NCI-H187 (cell line): ENCODE measurements at places on chromosomes 16 and 17.
A peak's percentile ranks its signal among the peaks of the same experiment; 100 is the strongest.

DNA sequence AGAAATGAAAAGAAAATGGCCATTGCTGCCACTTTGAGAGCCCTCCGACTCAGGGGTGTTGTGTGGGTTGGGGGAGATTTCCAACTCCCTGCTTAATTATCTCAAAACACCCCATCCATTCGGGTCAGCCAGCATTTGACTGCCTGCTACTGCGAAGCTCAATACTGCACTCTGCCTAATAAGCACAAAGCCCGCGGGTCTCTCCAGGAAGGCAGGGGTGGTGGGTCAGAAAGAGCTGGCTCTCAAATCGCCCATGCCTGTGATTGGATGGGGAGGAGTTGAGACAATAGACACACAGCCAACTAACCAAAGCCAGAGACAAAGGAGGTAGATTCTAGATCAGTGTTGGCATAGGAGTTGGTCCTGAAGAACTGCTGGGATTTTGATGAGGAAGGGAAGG is 2.3 kb upstream of the XAF1 start:
- no peak for DNase-seq

- no peak for DNase-seq
These were observed 30.4 kb upstream of the DHX8 start for GRCh38 chr17:43453331-43453812.

DNA sequence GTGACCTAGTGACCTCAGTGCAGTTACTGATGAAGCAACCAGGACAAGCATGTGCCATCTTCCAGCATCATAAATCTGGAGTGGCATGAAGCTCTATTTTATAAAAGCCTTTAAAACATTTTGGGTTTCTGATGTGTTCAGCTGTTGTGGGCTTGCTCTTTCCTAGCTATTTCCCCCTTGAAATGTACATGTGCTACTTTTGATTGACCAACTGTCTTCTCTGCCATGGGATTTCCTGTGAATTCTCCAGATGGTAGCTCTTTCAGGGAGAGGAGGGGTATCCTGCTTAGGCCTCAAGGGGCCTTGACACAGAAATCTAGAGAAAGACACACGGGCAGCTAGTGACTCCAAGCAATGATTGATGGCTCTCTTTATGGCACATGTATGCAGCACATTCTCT is 1.9 kb upstream of the ASIC2 start:
- DNase-seq, result no peak

- DNase-seq, result no peak
These were observed 769 bp downstream of the TMEM88 start for GRCh38 chr17:7855660-7856010.

- DNase-seq, result no peak
These were observed 74.6 kb downstream of the ZNF18 start for GRCh38 chr17:11922638-11923037.

- no peak for DNase-seq
These were observed 226.0 kb upstream of the C16orf82 start for GRCh38 chr16:26840691-26841090.

GRCh38 chr17:60327901-60328273 is 64.0 kb downstream of the USP32 start:
- no peak for DNase-seq

DNA sequence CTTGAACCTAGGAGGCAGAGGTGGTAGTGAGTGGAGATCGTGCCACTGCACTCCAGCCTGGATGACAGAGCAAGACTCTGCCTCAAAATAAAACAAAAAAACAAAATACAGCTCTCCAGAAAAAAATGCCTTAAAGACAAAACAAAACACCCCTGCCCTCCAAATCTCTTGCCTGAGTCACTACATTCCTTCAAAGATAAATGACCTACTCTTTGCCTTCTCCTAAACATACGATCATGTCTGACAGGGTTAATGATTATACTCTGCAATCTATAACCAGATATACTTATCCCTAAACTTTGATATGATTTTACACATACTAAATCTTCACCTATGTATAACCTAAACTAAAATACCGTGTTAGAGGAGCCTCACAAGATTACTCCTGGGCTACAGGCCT is 1.4 kb upstream of the SETD6 start:
- no peak for DNase-seq

- DNase-seq, result no peak
These were observed 1.0 kb downstream of the LYRM1 start for GRCh38 chr16:20901436-20902112.

DNA sequence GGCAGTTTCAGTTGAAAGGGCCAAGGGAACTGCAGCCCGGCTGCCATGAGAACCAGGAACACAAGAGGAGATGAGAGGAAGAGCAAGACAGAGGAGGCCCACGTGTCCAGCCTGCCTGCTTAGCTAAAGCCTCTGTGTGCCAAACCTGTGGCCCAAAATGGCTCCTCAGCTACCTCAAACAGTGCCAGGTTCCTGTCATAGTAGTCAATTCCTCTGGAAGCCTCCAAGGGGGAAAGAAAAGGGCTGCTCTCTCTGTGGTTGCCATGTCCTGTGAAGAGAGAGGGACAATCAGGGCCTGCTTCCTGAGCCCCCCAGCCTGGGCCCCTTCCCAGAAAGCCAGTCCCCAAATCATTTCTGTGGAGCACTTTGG is 5.2 kb downstream of the SLC12A4 start:
- no peak for DNase-seq

DNA sequence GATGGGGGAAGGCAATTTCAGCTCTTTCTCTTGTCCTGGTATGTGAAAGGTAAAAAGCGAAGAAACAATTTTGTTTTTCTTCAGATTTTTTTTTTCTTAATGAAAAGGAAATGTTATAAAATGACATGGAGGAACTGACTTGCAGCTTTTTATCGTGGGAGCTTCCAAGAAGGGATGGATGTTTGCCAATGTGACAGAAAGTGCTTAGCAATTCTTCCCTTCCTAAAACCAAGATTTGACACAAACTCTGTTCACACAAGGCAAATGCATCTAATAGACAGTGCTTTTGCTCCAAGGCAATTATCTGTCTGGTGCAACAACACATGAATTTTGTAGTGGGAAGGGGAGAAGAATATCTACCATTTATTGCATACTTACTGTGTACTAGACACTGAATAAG is 988.5 kb downstream of the CDH11 start:
- no peak for DNase-seq

DNA sequence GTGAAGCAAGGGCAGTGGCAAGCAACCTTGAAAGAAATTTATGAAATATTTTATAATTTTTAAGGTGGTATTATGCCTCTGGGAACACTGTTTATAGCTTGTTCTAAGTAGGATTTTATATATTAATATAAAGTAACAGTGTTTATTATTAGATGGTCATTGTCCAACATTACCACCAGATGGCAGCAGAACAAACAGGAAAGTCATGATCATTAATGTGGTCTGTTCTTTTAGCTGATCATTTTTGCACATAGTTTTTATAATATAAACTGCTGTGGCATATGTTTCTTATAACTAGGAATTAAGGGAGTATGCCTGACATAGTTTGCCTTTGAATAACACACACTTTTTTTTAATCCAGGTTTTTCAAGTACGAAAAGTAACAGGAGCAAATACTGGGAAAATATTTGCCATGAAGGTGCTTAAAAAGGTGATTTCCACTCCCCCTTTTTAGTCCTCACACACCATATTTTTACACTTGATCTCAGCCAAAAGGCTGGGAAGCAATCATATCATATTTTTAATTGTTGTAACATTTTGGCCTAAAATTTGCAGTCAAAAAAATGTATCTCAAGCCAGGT is 21.4 kb downstream of the RPS6KB1 start:
- no peak for DNase-seq

DNA sequence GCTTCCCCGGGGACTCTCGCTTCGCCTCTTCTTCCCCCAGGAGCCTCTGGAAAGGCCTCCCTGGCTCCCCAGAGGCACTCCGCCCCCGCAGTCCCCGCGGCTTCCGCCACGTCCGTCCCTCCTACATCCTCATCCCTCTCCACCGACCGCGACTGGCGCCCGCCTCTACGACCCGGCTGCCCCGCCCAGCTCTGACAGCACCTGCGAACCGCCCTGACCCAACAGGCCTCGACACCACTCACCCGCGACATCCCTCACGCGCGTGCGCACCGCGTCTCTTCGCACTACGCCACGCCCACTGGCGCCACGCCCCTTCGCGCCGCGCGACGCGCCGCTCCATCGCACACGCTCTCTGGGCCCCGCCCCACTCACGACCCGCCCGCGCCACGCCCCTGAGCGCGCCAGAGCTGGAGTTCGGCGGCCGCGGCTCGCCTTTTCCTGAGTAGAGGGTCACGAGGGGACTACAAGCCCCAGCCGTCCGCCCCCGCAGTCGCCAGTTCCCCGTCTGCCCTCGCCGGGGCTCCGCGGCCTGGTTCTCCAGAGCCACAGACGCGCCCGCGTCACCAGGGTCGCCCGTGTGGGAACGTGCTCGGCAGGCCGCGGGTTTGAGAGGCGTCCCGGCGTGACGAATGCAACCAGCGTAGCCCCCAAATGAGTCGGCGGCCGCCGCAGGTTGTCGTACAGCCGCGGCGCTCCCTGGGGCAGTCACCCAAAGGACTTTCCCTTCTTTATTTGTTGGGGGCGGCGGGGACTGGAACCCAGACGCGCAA is 56.2 kb upstream of the LRRC37A3 start:
- DNase-seq, result peak; percentile 92

DNA sequence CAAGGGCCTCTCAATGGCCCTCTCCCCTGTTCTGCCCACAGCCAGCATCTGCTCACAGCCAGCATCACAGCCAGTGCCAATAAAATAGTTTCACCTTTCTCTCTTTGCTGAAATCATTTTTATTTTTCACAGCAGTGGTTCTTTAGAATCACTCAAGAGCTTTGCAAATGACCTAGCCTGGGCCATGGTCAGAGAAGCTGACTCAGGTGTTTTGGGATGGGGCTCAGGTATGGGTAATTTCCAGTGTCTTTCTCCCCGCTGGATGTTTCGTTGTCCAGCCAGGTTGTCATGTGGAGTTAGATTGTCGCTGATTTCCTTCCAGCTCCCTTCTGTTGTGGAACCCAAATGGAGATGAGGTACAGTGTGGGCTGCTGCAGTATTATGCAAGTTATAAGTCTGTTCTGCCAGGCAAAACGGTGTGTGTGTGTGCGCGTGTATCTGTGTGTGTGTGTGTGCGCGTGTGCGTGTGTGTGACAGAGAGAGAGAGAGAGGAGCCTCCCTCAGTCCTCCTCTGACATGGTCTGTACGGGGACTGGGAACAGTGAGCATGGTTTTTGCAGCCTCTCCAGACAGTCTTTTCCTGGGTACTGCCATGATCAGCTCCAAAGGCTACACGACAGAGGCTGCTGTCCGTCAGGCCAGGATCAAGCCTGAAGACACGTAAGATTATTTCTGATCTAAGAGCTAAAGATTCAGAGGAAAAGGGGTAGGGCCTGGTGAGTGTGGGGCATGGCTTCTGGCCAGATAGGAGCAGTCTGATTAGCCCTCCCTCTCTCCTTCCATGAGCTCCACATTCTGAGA is 1.4 kb upstream of the PMP22 start:
- no peak for DNase-seq

DNA sequence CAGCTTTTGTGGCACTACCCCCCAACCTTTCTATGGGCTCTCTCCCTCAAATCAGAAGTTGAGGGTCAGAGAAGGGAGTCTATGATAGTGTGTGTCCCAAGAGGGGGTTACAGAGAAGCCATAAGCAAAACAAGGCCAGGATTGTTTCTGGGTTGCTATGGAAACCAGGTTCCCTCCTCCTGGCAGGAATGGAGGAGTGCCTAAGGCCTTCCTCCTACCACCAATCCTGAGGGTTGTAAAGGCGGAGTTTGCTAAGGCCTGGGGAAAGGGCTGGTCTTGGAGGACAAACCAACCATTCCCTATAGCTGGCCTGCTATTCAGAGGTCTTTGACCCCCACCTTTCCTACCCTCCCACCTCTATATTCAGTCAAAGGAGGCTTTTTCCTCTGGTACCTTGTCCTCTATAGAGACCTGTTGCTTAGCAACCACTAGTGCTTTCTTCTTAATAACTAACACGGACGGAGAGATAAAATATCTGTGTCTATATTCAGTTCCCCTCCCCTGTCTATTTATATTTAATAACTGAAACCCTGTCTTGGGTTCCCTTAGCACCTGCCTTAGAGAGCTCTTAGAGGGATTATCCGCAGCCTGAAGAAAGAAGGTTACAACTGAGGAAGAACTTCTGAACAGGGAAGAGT is 43.4 kb downstream of the NEUROD2 start:
- DNase-seq, result no peak

- no peak for DNase-seq
These were observed 61.9 kb downstream of the BANP start for GRCh38 chr16:88013091-88013609.

DNA sequence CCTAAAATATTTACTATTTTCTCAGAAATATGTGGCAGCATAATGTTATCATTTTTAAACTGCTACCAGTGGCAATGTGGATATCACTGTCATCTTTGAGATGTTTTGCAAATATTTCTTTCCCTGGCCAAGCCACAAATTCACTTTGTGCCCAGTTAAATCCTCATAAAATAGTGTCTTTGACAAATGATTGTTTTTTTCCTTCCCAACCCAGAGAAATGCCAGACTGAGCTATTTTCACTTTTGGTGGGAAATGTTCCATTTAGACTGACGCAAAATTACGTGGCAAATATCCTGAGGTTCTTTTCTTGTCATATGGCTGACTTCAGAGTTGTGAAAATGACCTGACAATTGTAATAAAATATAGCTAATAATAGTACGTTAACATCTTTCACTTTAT is 807.0 kb upstream of the SOX9 start:
- no peak for DNase-seq

GRCh38 chr17:45063198-45063597 is 2.1 kb downstream of the NMT1 start:
- DNase-seq, result no peak

DNA sequence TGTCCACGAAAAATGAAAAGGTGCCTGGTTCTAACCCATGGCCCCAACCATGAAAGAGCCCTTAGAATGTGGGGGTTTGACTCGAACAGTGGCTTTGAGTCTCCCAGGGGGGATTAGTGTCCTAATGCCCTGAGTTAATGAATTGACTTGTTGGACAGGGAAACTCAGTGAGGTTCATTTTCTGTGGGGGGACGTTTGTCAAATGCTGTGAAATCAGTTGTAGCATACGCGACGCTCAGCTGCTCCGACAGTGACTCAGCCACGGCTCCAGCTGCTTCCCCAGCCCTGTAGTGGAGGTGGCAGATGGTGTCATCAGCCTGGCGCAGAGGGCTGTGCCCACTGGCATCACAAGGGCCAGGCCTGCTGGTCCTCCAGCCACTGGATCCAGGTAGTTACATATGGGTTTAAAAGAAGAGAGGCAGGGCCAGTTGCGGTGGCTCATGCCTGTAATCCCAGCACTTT is 3.9 kb upstream of the TMEM235 start:
- DNase-seq, result no peak

DNA sequence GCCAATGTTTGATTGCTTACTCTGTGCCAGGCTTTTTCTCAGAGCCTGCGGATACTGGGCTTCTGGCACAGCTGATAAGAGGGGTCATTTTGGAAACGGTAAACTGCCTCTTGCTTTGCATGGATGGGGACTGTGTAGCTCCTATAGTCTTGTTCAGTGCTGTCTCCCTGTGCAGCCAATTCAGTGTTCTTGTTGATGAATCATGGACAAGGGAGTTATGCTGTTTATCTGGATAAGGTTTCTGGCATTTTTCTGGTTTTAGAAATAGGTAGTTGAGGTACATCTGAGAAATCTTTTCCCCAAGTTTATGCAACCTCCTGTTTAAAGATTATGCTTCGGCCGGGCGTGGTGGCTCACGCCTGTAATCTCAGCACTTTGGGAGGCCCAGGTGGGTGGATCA is 16.7 kb upstream of the TANGO6 start:
- DNase-seq, result no peak

GRCh38 chr16:4115949-4116318 is 308 bp downstream of the ADCY9 start:
- DNase-seq, result no peak
